Stimulated activated CD8-positive, alpha-beta memory T cell treated with anti-CD3 and anti-CD28 coated beads, Interleukin-7, amount 100 ng/mL, for 24 hours (primary cell): ENCODE measurements at places on chromosomes 7 and 10.

DNA sequence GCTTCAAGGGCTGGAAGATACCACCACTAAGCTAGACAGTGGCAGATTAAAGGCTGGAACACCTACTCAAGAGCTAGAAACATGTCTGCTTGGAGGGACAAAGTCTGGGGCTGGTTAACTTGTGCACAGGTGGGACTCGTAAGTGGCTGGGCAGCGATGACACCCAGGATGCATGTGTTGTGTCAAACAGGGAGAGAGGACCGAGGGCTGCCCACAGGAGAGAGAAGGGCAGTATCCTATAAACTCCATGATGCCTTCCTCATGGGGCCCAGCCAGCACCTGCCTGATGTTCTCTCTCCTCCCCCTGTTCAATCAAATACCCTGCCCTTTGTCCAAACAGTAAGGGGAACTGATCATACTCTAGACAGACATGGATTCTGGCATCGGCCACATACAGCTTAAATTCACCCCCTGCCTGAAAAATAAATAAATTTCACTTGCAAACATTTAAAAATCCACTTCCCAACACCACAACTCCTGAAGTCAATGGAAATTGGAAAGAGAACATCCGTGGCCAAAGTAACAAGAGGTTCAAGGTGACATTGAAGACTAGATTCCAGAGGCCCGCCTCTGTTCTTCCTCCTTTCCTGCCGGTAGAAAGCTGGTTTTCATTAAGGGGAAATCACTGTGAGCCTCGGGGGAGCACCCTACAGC is 50.6 kb downstream of the CHST15 start:
- DNase-seq, result no peak

- DNase-seq, result no peak
Measured at GRCh38 chr7:147980826-147981813, 609.4 kb upstream of the C7orf33 start.

DNA sequence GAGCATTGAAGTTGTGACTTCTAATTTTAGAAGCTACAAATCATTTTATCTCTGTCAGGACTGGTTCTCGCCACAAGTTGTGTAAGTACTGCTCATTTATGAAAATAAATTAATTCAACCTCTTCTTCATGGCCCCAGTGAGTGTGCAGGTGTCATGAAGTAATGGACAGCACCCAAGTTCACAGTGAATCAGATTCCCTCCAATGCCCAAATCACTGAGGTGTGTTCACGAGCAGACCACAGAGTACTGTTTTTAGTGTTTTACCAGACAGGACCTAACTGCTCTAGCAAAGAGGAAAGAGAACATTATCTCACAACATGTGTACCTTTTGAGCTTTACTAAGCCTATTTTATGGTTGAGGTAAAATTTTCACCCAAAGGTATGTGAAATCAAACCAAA is 980.0 kb downstream of the CNTNAP2 start:
- DNase-seq, result no peak

DNA sequence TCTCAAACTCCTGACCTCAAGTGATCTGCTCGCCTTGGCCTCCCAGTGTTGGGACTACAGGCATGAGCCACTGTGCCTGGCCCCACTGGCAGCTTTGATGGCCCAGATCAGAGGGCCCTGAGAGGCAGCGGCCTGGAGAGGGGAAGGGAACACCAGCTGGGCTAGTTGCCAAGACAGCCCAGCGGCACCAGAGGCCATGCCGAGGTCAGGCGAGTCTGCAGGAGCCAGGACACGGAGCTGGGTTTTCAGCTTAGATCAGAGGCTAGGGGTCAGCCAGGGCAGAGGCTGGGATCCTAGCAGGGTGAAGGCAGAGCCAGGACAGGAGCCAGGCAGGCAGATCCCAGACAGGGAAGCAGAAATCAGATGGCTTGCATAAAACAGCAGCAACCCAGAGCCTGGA is 92.9 kb downstream of the MYL10 start:
- DNase-seq, result no peak

DNA sequence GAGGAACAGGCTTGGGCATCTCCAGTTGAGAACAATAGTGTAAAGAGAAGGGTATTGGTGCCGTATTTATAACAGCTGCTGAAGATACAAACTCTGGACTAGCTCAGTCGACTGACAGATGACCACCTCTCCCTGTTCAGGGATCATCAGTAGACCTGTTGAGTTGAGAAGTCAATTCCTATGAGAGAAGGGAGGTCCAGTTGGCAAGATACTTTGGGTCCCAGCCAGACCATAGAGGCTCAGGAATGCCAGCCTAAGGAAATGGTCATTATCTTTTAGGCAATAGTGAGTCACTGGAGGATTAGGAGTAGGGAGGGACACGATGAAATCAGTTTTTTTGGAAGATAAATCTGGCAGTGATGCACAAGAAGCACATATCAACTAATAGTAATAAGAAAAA is 202.9 kb downstream of the TRIL start:
- no peak for DNase-seq

GRCh38 chr10:48603421-48604038 is 1.3 kb downstream of the ARHGAP22 start:
- no peak for DNase-seq

- DNase-seq, result no peak
Measured at GRCh38 chr10:93816123-93816747, 58.5 kb downstream of the LGI1 start.

GRCh38 chr10:34537629-34538231 is 277.4 kb downstream of the PARD3 start:
- no peak for DNase-seq

GRCh38 chr7:95619517-95619916 is 23.2 kb upstream of the PDK4 start:
- no peak for DNase-seq

GRCh38 chr7:55488216-55488615 is 84.1 kb downstream of the VOPP1 start:
- no peak for DNase-seq

DNA sequence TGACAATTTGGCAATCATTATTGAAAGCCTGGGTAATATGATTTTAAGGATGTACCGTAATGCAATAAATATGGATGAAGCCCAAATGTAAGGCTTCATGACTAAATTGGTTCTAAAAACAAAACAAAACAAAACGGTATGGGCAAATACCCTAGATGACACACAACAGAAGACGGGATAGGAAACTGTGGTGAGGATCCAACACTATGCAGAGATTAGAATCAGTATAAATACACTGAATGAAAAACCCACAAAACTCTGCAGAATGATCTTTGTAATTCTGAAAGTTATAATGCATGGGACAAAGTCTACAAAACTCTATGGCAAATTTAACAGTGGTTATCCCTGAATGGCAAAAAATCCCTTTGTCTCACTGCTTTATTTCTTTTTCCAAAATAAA is 57.6 kb downstream of the MALSU1 start:
- DNase-seq, result no peak

DNA sequence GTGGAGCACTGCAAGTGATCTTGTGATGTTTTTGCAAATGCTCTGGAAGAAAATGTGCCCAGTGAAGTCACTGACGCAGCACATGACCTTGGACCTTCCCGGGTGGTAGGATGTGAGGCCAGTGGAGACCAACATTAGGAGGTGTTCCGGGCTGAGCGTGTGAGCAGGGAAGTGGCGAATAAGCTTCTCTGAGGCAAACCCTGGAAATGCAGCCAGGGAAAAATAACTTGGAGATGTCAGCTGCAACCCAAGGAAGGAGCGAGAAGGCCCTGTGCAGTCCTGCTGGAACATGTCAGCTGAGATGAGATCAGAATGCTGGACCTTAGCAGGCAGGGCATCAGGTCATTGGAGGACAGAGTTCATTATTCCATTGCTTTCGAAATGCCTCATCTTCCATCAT is 18.6 kb upstream of the SDK1 start:
- DNase-seq, result no peak

GRCh38 chr7:118006979-118007378 is 133.7 kb upstream of the CTTNBP2 start:
- DNase-seq, result no peak

DNA sequence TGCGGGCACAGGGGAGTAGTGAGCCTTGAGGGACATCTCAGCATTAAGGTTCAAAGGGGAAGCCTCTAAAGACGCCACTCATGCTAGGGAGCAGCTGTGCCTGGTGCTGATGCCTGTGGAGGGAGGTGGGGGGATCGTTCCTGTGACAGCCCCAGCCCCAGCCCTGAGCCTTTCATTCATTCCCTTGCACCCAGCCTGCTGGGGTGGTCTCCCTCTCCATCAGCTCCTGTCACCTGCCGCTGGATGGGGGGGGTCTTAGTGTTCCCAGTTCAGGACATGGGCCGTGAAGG is 11.6 kb downstream of the ZNF316 start:
- no peak for DNase-seq

GRCh38 chr10:53601260-53601875 is 828.8 kb upstream of the MBL2 start:
- DNase-seq, result no peak

DNA sequence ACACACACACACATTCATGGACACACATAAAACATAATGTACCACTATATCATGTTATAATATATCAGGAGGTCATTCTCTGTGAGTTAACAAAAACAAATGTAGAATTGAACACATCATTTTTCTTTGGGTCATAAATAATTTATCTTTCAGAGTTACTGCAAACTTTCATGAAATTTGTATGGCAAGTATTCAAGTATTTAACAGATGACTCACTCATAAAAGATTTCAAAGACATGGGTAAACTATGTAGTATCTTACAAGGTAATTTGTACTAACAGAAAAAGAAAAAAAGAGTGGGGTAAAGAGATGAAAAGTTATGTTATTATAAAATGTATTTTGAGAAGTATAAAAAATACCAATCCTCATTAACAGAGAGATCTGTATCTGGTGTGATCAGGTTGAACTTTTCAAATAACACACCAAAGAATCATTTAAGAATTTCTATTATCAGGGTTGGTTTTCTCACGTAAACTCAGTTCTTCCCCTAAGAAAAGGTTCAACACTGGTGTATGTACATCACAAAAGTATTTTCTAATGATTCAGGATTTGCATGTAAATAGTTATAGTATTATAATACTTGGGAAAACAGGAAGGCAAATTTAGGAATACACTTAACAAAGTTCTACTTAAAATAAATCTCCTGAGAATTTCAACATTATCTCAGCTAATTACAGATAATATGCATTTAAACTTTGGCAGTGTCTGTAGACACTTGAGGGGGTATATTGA is 933.1 kb upstream of the LRRN3 start:
- no peak for DNase-seq

GRCh38 chr7:111145472-111145871 is 54.5 kb downstream of the LRRN3 start:
- no peak for DNase-seq

DNA sequence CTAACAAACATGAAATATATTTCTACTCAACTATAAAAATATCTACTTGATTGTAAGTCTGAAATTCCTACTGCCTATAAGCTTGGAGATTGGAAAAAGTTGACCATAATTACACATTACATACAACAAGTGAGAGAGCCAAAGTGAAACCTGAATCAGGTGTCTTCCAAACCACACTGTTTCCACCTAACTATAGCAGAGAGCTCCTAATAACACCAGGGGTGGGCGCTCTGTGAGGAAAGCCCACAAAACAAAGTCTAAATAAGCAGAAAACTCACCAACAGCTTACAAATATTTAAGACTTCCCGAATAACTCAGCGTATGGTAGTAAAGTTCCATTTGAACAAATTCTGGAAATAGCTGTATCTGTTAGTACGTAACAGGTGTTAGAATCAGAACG is 119.9 kb downstream of the GPR37 start:
- DNase-seq, result no peak

DNA sequence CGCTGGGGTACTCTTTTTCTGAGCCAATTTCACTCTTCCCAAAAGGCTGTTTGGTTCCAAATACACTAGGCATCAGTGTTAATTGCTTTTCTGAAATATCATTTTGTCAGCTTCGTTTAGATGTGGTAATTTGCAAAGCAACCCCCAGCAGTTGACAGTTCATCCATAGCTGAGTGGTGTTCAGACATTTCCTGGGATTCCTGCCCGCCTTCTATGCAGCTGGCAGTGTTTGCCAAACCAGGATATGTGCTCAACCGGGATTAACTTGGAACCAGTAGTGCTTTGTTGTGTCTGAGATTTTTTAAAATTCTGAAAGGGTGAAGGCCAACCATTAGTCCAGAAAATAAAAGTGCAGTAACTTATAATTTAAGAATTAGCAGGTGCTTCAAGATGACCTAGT is 25.2 kb upstream of the MKLN1 start:
- DNase-seq, result no peak

- DNase-seq, result peak; percentile 48
Measured at GRCh38 chr7:150988230-150989226, 2.3 kb upstream of the NOS3 start.

GRCh38 chr7:35025369-35025870 is 11.9 kb downstream of the DPY19L1 start:
- no peak for DNase-seq

- no peak for DNase-seq
Measured at GRCh38 chr7:23012908-23013714, 819 bp downstream of the HYCC1 start.

DNA sequence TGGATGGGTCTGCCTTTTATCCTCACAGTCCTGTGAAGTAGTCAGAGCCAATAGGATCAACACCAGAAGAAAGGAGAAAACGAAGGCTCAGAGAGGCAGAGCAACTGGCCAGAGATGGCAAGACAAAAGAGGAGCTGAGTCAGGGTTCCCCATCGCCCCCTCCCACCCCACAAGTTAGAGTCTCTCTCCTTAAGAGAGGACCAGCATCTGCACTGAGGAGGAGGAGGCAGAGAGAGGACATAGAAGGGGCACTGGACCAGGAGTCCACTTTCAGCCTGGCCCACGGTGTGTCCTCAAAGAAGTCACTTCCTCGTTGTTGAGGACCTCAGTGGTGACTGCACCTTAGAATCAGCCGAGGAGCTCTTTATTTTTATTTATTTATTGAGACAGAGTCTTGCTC is 11.6 kb downstream of the SPOCK2 start:
- no peak for DNase-seq

GRCh38 chr10:119509909-119510451 is 32.5 kb downstream of the RGS10 start:
- no peak for DNase-seq

GRCh38 chr10:98899018-98899417 is 336.6 kb downstream of the HPSE2 start:
- DNase-seq, result no peak

GRCh38 chr7:119572132-119572531 is 700.8 kb upstream of the KCND2 start:
- no peak for DNase-seq

DNA sequence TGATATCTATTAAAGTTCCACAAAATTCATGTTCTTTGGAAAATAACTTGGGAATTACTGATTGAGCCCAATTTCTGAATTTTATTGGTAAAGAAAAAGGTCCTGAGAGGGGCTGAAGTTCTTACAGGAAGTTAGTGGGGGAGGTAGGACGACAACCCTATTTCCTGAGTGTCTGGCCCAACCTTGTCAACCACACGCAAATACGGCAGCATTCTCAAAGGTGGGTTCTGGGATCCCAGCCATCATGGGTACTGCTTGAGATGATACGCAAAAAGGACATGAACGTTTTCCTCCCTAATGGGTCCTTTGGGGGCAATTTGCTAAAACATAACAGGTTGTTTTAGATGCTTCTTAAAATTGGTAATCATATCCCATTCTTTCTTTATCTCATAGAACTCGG is 2.7 kb upstream of the PDCD4 start:
- no peak for DNase-seq

- no peak for DNase-seq
Measured at GRCh38 chr10:132987671-132988571, 45.6 kb upstream of the CFAP46 start.

- no peak for DNase-seq
Measured at GRCh38 chr10:56383806-56384205, 22.7 kb upstream of the ZWINT start.
